Stimulated activated CD4-positive, alpha-beta T cell treated with anti-CD3 and anti-CD28 coated beads, Interleukin-12 subunit alpha, Interleukin-12 subunit beta, amount 100 ng/mL, for 48 hours (primary cell): ENCODE measurements at places on chromosomes 7 and 10.

DNA sequence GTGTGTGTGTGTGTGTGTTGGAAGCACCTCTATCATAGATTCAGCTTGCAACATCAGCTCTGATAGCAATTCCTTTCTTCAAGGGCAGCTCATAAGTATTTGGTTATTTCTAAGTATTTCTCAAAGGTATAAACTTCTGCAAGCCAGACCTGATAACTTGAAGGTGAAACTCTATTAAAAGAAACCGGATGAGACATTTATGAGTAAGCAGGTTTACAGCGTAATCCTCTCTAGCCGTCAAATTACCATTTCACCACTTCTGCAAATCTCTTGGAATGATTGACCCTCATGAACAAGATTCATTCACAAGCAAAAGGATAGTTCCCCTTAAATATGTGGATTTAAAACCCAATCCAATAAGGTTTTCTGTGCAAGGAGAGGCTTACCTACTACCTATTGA is 23.1 kb downstream of the PDE1C start:
- DNase-seq = no peak

DNA sequence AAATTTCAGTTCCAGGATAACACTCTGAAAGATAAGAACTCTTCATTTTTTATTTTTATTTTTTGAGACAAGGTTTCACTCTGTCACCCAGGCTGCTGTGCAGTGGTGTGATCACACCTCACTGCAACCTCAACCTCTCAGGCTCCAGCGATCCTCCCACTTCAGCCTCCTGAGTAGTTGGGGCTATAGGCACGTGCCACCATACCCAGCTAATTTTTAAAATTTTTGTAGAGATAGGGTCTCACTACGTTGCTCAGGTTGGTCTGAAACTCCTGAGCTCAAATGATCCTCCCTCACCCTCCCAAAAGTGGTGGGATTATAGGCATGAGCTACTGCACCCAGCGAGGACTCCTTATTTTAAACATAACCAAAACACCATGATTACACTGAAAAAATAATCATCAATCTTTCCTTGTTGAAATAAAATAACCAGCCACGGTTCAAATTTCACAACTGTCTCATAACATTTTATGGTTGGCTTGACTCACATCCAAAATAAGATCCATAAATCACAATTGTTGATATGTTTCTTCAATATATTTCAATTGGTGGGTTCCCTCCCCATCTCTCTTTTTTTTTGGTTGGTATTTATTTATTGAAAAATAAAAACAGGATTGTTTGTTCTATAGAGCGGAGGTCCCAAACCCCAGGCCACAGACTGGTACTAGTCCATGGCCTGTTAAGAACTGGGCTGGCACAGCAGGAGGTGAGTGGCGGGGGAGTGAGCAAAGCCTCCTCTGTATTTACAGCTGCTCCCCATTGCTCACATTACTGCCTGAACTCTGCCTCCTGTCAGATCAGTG is 60.1 kb upstream of the FAM171A1 start:
- DNase-seq = no peak

GRCh38 chr10:88299787-88300186 is 283.3 kb downstream of the RNLS start:
- no peak for DNase-seq

- DNase-seq = no peak
Observed at GRCh38 chr7:120400806-120401455, 128.0 kb downstream of the KCND2 start.
